Spinal cord (tissue), 10 donors: ENCODE measurements at places on chromosomes 11 and 22. TPM values are rescaled to one million over a fixed set of nuclear protein-coding genes. Genes with fewer than 3 reads are reported as not detected.

The POTEH gene
- polyA plus RNA-seq: not detected

The RFPL3 gene
- 0.47 TPM for polyA plus RNA-seq

The SPTBN2 gene
- polyA plus RNA-seq: 88.2 TPM

The GLYAT gene
- polyA plus RNA-seq: 0.59 TPM

The FOSL1 gene
- 0.36 TPM for polyA plus RNA-seq

The MRPL17 gene
- polyA plus RNA-seq: 47.4 TPM

The DAGLA gene
- polyA plus RNA-seq: 21.7 TPM

The TUB gene
- polyA plus RNA-seq: 88.8 TPM

The APOBEC3G gene
- polyA plus RNA-seq: 4.4 TPM

The TTC38 gene
- 33.1 TPM for polyA plus RNA-seq

The CASP1 gene
- 5.6 TPM for polyA plus RNA-seq

The MAML2 gene
- polyA plus RNA-seq: 16.7 TPM

The MUC6 gene
- 2.2 TPM for polyA plus RNA-seq

The UQCC3 gene
- 13.7 TPM for polyA plus RNA-seq

The DLG2 gene
- polyA plus RNA-seq: 44.4 TPM
